SK-N-DZ (cell line): ENCODE measurements at places on chromosomes 11 and 22.

- DNase-seq, result peak; percentile 64
Observed at GRCh38 chr11:77039491-77040400, 5.5 kb downstream of the B3GNT6 start.

GRCh38 chr11:112321501-112322172 is 61.0 kb upstream of the PLET1 start:
- DNase-seq, result no peak

DNA sequence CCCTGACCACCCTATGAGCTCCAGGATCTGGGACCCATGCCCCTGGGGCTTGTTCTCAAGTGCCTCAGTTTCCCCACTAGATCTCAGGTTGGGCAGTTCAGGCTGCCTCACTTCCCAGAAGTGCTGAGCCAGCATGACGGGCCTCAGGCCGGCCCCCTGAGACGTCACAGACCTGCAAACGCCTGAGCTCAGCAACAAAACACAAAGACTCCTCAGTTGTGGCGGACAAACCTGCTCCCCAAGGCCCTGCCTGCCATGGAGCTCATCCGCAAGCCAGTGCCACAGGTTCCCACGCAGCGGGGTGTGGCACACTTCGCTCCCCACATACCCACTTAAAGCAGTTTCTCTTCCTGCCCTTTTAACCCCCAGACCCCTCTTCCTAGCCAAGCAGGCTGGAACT is 45.2 kb downstream of the NECTIN1 start:
- DNase-seq, result no peak

GRCh38 chr22:35838855-35839576 is 121.3 kb downstream of the APOL5 start:
- DNase-seq, result peak; percentile 48

DNA sequence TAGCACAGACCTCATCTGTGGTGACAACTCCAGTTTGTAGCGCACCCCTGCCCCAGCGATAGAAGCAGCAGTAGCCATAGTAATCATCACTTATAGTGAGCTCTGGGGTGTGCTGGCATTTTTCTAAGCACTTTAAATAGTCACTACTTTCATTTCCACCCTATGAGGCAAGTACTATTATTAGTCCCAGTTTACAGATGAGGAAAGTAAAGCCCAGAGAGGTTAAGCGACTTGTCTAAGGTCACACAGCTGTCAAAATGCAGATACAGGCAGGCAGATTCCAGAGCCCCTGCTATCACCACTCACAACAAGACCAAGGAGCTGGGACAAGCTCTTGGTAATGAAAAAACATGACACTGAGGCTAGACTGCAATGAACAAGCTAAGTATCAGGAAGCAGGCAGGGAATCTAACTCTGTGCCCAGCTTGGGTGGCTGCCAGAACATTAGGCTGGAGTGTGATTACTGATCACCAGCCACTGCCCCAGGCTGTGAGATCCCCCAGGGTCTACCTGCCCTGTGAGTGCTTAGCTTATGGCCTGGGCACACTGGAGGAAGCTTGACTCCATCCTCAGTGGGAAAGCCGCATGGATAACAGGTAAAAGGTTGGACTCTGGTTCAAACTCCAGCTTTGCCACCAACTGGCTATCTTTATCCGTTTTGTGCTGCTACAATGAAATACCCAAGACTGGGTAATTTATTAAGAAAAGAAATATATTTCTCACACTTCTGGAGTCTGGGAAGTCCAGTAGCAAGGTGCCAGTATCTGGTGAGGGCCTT is 561.1 kb downstream of the MN1 start:
- DNase-seq, result no peak

- DNase-seq, result no peak
Observed at GRCh38 chr11:43879789-43880639, 617 bp upstream of the ALKBH3 start.
